Activated naive CD4-positive, alpha-beta T cell treated with anti-CD3 and anti-CD28 coated beads, Interleukin-2, amount 10 ng/mL, durations not matched to agents 5 hours and 36 hours (primary cell): ENCODE measurements at places on chromosomes 7 and 10. TPM values are rescaled to one million over a fixed set of nuclear protein-coding genes. Genes with fewer than 3 reads are reported as not detected.

ARMC3 gene
- total RNA-seq = not detected

POR gene
- 44.6 TPM for total RNA-seq

UCN3 gene
- total RNA-seq = not detected

SPOCK2 gene
- total RNA-seq = 396 TPM

CHAT gene
- total RNA-seq = not detected

NDUFB2 gene
- 165 TPM for total RNA-seq

CYP17A1 gene
- total RNA-seq = not detected

COL28A1 gene
- 0.08 TPM for total RNA-seq

LIPJ gene
- total RNA-seq = not detected

TMEM225B gene
- 1.3 TPM for total RNA-seq

HTR5A gene
- total RNA-seq = not detected
